ENCODE measurements at places on chromosomes 5 and 9.

DNA sequence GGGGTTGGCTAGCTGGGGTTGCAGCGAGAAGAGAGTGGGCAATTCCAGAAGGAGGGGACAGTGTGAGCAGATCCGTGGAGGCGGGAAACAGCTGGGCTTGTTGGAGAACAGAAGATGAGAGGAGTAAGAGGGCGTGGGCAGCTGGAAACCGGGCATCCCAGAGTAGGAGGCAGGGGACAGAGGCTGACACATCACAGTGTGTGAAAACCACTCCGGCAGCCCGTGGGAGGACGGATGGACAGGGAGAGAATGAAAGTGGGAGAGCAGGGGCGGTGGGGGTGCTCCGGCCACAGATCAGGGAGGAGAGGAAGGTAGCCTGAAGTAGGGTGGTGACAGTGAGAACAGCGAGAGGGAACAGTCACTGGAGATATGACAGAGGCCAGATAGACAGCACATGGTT, 8.3 kb upstream of the PSMB7 start:
- no peak for DNase-seq

GRCh38 chr9:126327006-126327713, 531 bp downstream of the MVB12B start:
- DNase-seq: no peak

GRCh38 chr9:74760031-74760700, 127.6 kb downstream of the TRPM6 start:
- DNase-seq: no peak

- DNase-seq: no peak
Measured at GRCh38 chr5:120251898-120252297, 212.2 kb upstream of the PRR16 start.

GRCh38 chr9:116933251-116933650, 246.1 kb downstream of the TRIM32 start:
- DNase-seq: no peak

- DNase-seq: no peak
Measured at GRCh38 chr5:81665795-81666194, 85.1 kb downstream of the SSBP2 start.

GRCh38 chr5:35166043-35166442, 64.2 kb downstream of the PRLR start:
- DNase-seq: no peak

DNA sequence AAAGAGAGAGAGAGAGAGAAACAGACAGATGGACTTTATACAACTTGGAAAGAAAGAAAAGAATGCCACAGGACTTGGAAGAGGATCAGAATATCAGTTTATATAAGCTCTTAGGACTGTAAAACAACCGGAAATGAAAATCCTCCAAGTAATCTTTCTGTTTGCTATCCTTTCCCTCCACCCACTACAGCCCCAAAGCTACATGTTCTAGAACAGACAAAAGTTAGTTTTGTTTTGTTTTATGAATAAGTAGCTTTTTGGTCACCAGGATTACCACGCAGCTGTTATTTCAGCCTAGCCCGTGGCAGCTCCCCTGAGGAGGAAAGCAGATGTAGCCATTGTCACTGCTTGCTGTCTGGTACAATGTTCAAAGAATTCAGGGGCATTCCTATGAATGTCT, 66.6 kb downstream of the SH3TC2 start:
- DNase-seq: no peak

- no peak for DNase-seq
Measured at GRCh38 chr5:579211-579610, 32.9 kb upstream of the CEP72 start.

DNA sequence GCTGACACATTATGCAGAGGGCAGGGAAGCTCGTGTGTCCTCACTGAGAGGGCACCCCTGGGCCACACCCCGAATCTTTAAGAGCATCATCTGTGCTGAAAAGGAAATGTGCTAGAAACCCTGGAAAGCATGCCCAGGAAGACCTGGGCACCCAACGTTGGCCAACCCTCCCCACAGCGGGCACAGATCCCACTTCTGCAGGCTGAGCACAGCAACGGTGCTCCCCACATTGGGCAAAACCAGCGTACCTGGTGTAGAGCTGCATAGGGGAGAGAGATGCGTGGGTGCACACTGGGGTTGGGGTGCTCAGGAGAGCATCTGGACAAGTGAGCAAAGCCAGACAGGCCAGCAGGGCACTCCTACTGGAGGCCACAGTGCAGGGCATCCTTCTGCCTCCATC, 32.6 kb downstream of the ROR2 start:
- DNase-seq: no peak

GRCh38 chr5:143657647-143658285, 154.2 kb upstream of the HMHB1 start:
- no peak for DNase-seq

GRCh38 chr9:4661165-4661564, 929 bp upstream of the PLPP6 start:
- no peak for DNase-seq

DNA sequence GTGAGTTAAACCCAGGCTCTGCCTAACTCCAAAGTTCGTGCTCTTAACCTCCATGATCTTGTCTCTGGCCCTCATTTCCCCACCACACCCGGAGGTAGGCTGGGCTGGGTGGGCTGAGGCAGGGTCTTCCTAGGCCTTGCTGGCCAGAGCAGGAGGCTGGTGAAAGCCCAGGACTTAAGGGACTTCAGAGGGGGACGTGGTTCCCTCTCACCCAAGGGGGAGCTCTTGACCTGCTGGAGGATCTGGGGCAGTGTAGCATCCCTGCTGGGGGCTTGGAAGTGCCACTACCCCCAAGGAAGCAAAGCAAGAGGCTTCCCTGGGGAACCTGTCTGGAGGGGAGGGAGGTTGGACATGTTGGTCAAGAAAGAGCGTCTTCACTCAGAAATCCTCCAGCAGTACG, 14.7 kb downstream of the PITX1 start:
- DNase-seq: no peak

DNA sequence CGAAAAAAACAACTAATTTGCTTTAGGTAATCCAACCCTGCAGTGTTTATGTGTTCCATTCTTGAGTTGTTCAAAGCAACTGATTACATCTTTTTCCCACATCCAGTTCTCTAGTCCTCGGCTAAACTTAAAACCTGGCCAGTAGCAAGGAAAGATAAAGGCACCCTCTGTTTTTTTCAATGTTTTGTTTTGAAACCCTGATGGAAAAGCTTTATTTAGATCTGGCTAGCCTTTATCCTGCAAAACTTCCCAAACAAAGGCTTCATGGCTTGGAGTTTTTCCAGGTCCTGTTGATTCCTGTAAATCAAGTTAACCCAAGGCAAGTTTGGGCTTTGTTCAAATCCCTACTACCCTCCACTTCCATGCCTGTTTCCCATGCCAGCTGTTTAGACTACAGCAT, 105.1 kb downstream of the CEMIP2 start:
- DNase-seq: no peak

GRCh38 chr5:57817001-57817453, 334.4 kb upstream of the ACTBL2 start:
- no peak for DNase-seq

DNA sequence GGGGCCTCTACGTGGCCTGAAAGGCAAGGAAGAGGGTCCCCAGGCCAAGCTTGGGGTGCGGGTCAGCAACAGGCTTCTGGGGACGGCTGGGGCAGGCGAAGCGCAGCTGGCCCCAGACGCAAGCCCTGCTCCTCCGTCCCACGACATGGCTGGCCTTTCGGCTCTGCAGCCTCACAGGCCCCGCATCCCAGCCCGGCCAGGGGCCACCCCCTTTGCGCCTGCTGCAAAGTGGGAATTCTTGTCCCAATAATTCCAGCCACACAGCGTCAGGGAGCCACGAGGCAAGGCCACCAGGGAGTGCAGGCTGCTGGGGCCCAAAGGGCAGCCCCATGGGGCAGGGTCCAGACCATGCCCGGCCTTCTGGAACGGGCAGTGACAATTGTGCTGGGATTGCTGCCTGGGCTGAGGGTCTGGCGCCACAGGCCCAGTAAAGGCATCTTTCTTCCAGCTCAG, 1.1 kb upstream of the ENTPD2 start:
- no peak for DNase-seq

DNA sequence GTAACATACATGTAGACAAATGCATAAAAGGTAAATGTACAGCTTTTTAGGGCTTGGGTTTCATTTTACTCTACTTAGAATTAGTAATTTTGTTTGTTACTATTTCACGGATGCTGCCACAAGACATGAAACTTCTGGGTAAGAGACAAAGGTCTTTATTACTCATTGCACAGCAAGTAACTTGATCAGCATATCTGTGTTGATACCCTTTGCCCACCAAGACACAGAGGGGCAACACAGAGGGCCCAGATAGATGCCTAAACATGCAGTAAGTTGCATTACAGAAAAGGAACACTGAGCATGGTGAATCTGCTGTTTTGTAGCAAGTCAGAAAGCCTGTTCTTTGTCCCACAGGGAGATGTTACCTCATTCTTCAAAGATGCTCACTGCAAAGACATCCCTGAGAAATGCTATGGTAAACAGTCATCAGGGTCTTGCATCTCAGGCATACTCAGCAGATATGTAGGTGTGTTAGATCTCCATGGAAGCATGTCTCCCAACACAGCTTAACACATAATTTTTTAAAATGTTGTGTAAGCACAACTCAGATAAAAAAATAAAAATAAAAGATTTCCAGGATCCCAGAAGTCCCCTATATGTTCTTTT, 10.3 kb downstream of the ITGA2 start:
- no peak for DNase-seq

DNA sequence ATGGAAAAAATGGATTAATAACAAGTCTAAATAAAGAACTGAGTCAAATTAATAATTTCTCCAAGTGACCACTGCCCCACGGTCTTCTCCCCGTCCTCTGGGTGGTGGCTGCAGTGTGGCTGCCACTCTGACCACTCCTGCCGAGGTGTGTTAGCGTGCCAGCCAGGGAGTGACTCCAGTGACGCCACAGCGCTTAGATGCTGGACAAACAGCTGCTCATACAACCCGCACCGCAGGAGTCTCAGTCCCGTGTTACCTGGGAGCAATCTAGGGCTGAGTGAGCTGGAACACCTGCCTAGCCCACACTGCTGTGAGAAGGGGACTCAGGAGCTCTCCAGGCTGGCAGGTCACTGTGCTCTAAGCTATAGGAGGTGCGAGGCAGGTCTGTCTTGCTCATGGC, 10.2 kb downstream of the MAPK9 start:
- DNase-seq: no peak

DNA sequence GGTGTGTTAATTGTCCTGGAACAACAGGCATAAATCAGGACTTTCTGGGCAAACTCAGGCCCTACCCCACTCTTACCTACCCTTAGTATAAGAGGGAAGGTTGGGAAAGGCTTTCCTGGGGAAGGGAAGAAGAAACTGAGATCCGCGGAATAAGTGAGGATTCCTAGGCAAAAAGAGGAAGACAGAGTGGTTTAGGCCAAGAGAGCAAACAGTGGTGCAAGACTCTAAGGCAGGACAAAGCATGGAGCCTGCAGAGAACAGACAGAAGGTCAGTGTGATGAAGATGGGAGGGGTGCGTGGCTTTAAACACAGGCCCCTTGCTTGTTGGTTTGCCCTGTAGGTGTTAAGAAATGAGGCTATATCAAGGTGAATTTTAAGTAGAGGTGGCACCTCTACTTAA, 69.4 kb downstream of the TMC1 start:
- DNase-seq: no peak

- DNase-seq: no peak
Measured at GRCh38 chr9:101477736-101478135, 42.2 kb upstream of the ALDOB start.

DNA sequence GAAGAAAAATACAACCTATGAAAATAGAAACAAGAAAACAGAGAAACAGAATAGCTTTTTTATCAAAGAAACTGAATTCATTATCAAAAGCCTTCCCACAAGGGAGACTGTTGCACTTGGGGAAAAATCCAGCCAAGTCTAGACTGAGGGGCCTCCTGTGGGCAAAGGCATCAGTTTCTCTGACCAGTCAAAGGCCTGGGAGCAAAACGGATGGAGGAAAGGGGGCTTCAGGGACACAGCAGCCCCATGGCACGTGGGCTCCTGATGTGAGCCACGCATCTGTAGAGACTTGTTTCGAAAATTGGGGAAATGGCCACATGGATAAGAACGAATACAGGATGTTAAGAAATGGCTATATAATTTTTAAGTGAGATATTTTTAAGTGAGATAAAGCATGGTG, 21.1 kb downstream of the ZDHHC11B start:
- DNase-seq: no peak

GRCh38 chr5:154446195-154447088, 645 bp downstream of the SAP30L start:
- peak; percentile 22 for DNase-seq

DNA sequence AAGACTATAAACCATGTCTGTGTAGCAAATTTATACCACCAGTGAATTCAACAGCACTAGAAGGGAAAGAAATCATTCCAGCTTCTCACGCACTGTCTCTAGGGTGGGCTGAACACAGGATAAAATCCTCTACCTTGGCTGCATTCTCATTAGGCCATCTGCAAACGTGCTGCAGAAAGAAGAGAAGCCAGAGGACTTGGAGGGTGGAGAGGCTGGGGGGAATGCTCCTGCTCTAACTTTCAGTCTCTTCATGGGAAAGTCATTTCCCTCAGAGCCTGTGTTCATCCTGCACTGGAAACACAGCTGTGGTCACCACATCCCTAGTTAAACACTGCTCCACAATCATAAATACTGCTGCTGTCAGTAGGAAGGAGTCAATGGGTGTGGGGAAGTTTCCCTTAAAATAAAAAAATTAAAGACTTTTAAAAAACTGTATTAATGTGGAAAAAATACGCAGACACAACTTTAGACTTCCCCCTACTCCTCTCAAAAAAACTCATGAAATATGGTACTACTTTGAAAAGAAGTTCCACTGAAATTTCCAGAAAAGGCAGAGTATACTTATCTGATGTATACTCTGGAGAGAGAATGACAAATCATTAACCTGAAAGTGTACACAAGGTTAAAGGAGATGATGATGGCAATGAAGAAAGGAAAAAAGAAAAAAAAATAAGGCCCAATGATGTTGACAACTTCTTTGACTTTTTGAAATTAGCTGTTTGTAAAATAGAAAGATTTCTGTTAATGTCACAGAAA, 46.8 kb downstream of the LHFPL2 start:
- no peak for DNase-seq

GRCh38 chr5:56088967-56089829, 94.4 kb upstream of the IL6ST start:
- DNase-seq: no peak

- no peak for DNase-seq
Measured at GRCh38 chr5:129249886-129250285, 155.3 kb downstream of the ISOC1 start.

DNA sequence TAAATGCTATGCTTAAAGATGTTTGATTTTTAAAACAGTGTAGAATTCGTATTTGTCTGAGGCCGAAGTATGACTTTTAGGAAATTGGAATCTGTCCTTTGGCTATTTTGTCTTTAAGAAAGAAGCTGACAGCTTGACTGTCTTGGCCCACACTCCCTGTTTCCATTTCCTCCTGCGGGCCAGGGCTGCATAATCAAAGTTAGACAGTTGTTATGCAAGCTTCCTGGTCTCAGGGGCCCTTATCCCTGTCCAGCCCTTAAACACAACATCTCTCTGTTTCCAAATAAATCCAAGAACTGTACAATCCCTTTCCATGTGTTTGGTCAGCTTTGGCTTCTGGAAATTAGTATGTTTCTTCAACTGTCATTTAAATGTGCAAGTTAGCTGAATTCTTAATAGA, 54.6 kb upstream of the ECM2 start:
- no peak for DNase-seq

Measured in T follicular helper cell (primary cell).